ENCODE measurements at places on chromosomes 12 and 14.
A peak's percentile ranks its signal among the peaks of the same experiment; 100 is the strongest.

DNA sequence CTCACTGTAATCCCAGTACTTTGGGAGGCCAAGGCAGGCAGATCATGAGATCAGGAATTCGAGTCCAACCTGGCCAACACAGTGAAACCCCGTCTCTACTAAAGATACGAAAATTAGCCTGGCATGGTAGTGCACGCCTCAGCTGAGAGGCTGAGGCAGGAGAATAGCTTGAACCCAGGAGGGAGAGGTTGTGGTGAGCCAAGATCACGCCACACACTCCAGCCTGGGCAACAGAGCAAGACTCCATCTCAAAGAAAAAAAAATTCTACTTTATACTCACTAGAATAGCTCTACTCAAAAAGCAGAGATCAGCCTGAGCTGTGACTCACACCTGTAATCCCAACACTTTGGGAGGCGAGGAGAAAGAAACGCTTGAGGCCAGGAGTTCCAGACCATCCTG lies 17.1 kb downstream of the NUMB start:
- no peak for DNase-seq

- no peak for DNase-seq
These were observed 16.6 kb downstream of the KCTD10 start for GRCh38 chr12:109460538-109460937.

- DNase-seq: no peak
These were observed 28.5 kb downstream of the FAM222A start for GRCh38 chr12:109741970-109742703.

GRCh38 chr14:50057331-50057730 lies 59.0 kb downstream of the VCPKMT start:
- DNase-seq: no peak

DNA sequence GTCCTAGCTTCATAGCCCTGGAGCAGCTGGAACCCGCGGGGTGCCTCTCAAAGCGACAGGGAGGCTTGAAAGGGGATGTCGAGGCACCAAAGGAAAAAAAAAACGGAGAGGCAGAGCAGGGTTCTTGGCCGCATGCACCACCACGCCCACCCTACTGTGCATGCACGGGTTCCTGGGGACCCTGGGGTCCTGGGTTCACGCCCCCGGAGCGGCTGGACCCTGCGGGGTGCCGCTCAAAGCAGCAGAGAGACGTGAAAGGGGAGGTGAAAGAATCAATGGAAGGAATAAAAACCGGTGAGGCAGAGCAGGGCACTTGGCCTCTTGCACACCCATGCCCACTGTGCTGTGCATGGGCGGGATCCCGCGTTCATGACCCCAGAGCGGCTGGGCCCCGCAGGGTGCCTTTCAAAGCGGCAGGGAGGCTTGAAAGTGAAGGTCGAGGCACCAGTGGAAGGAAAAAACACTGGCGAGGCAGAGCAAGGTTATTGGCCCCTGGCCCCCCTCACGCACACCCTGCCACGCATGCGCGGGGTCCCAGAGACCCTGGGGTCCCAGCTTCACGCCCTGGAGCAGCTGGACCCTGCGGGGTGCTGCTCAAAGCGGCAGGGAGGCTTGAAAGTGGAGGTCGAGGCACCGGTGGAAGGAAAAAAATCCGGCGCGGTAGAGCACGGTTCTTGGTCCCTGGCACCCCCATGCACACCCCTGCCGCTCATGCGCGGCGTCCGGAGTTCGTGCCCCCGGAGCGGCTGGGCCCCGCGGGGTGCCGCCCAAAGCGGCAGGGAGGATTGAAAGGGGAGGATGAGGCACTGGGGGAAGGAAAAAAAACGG lies 318.5 kb downstream of the ALG10 start:
- no peak for DNase-seq

GRCh38 chr12:131348646-131349045 lies 362.2 kb upstream of the SFSWAP start:
- DNase-seq: peak; percentile 57

DNA sequence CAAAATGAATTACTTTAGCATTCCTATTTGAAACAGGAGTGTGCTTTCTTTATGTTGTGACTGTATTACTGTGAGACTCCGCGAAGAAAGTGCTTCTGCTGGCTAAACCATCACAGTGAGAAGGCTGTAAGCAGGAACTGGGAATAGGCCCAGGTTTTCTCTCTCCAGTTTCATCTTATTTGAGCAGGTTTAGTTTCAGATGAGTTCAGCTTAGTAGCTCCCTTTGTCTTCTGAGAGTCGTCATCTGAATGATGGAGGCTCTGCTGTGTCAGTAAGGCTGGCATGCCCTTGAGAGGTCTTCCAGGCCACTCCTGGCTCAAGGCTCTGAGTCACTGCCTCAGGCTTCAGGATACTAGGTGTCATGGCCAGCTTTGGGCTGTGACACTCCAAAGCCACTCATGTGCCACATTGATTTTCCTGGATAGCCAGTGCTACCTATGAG lies 205.6 kb upstream of the RGS6 start:
- no peak for DNase-seq

GRCh38 chr12:52857500-52857899 lies 8.7 kb upstream of the KRT78 start:
- no peak for DNase-seq

GRCh38 chr14:76333664-76334063 lies 42.3 kb upstream of the ESRRB start:
- peak; percentile 26 for DNase-seq

DNA sequence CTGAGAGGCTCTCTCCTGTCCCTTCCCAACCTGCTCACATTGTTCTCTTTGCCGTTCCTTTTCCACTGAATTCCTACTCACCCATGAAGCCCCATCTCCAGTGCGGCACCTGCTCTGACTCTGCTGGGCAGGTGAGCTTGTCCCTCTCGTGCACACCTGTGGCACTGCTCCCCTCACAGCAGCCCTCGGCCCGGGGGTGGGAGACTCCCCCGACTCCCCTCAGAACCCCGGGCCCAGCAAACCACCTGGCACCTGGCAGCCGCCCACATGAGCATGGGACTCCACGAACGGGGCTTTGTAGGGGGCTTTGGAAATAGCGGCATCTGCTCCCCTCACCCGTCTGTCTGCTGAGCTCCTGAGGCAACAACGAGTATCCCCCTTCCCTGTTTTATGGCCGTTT lies 162.4 kb upstream of the PRMT8 start:
- no peak for DNase-seq

DNA sequence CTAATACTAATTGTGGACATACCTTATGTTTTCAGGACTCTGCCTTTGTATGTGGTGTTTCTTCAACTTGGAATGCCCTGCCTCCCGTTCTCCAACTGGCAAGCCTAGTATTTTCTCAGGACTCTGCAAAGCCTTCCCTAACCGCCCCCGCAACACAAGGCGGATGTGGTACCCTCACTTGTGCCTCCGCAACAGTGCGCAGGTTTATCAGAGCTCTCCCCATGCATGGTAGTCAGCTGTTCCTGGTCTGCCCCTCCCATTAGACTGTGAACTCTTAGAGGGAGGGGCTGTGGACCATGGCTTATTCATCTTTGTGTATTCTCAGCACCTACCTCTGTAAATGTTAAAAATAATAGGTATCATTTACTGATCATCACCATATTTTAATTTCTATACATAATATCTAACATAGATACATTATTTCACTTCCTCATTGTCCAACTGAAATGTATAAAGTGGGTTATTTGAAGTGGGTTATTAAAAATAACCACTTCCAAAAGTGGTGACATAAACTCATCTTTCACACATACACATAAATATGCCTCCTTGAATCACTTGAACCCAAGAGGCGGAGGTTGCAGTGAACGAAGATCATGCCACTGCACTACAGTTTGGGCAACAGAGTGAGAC lies 9.0 kb downstream of the LPAR5 start:
- no peak for DNase-seq

DNA sequence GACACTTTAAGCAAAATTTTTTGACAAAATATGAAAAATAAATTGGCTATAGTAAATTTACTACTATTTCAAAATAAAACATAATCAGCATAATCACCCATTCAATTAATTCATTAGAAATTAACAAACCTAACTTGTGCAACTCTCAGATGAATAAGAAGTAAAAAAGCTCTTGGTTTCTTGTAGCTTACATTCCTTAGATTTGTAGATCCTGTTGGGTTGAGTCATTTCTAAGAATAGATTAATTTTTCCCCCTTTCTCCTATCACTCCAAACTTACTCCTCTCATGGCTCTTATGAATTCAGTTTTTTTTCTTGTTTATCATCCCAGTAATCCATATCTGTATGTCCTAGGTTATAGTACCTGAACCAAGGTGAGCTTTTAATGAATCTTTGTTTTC lies 230.9 kb upstream of the LRIG3 start:
- DNase-seq: no peak

DNA sequence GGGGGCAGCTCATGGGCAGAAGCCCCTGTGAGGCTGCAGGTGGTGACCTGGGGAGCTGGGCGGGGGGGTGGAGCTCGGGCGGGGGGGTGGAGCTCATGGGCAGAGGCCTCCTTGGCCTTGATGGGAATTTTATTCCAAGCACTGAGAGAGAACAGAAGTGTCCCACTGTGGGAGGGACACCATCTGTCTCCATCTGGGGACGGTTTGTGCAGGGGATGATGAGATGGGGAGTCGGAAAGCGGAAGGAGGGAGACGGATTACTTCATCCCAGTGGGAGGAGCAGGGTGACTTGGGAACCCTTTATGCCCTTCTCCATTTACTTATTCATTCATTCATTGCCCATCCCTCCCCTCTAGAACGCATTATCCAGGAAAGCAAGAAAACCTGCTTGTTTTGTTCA lies 304.7 kb downstream of the ADGRD1 start:
- DNase-seq: no peak

- DNase-seq: peak; percentile 40
These were observed 120.1 kb upstream of the FZD10 start for GRCh38 chr12:130041983-130042812.

GRCh38 chr12:81588235-81589008 lies 170.7 kb downstream of the PPFIA2 start:
- DNase-seq: no peak

DNA sequence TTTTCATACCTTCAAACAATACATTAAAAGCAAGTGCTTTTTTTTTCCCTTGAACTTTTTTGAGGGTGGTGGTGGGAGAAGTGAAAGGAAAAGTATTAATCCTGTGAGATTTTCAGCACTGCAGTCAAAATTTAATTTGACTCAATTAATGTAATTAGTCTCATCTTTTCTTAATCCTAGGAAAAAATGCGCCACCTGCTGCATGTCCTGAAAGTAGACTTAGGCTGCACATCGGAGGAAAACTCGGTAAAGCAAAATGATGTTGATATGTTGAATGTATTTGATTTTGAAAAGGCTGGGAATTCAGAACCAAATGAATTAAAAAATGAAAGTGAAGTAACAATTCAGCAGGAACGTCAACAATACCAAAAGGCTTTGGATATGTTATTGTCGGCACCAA lies 52.2 kb downstream of the SPATA7 start:
- DNase-seq: no peak

DNA sequence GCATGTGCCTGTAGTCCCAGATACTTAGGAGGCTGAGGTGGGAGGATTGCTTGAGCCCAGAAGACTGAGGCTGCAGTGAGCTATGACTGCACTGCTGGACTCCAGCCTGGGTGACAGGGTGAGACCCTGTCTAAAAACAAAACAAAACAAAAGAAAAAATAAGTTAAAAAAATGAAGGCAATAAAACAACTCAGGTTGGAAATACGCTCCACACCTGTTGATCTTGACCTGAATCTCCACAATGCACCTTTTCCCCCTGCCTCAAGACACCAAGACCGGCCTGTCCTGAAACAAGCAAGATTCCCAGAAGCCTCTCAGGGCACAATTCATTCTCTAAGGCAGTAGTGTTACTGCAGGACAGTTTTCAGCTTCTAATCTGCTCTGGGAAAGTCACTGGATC lies 20.8 kb upstream of the CEBPE start:
- no peak for DNase-seq

DNA sequence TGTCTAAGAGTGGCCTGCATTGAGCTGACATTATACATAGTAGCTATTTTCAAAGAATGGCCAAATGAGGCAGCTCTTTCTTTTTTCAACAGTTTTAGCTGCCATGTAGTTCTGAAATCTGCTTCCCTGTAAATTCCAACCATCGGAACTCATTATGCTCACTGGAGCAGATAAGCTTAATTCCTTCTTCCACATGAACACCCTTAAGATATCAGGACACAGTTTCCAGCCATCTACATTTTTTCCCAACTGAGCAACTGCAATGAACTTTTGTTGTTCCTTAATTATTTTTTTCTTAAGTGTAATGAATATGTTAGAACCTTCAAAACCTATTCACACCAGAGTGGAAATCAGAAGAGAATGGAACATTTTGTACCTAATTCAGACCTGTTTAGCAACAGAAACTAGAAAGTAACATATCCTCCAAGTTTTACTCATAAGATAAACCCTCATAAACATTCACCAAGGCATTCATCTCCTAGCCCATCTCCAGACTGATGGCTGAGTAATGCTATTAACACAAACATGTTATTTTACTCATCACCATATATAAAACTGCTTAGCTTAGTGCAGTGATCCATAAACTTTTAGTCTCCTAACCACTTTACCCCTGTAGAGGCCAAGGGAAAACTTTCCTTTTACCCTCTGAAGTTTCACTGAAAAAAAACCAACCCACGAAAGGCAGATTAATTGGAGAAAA lies 296.1 kb upstream of the SYT1 start:
- no peak for DNase-seq

- DNase-seq: no peak
These were observed 46.0 kb downstream of the TMCC3 start for GRCh38 chr12:94604366-94604698.

- DNase-seq: no peak
These were observed 5.0 kb downstream of the HDAC7 start for GRCh38 chr12:47814539-47815170.

DNA sequence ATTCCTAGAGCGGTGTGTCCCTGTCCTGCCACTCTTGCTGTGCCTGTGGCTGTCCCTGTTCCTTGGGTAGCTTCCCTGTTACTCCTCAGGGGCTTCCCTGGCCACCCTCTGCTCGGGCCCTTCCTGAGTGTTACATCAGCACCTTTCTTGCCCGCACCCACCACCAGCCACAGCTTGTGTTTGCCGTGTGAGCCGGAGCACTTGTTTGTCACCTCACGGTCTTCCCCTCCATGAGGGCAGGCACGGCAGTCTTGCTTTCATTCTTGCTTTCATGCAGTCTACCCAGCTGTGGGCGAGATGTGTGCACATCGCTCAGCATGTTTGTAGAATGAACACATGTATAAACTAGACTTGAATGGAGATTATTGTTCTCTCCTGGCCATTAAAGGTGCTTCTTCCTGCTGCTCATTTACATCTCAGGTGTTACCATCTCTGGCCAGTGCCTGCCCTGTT lies 42.0 kb downstream of the TRAF3 start:
- DNase-seq: no peak
